Stimulated activated CD4-positive, alpha-beta T cell treated with anti-CD3 and anti-CD28 coated beads, Interleukin-15, amount 100 ng/mL, for 1 hour (primary cell): ENCODE measurements at places on chromosomes 7 and 10.

GRCh38 chr10:68559841-68560185, 324 bp upstream of the TET1 start:
- DNase-seq, result no peak

GRCh38 chr7:143910473-143911248, 8.7 kb upstream of the TCAF1 start:
- no peak for DNase-seq

GRCh38 chr7:110205899-110206298, 885.0 kb upstream of the LRRN3 start:
- no peak for DNase-seq

DNA sequence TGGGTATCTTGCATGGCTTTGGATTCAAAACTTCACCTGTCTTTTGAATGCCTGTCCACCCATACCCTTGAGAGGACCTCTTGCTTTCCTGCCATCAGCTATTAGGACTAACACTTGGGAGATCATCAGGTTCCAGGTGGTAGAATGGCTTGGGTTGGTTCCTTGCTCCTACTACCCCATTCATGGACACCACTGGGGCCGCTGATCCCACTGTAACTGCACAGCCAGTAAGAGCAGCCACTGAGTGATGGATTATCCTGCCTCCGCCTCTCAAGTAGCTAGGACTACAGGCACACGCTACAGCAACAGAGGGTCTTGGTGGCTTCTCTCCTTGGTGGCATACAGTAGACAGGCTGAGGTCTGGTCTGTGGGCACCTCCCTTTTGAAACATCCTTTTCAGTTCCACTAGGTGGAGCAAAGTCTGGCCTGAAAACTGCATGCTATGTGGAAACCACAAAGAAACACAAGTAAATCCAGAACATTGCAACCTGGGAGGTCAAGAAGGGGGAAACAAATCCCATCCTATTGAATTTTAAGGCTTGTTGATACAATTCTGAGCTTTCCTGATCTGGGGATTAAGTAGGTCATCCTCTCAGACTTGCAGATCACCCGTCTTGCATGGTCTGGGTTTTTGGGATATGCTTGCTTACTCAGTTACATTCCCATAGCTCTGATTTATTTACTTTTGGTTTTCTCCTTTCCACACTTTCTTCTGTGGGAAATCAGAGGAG, 9.4 kb downstream of the WBP1L start:
- no peak for DNase-seq

GRCh38 chr10:71082960-71083715, 129.2 kb upstream of the UNC5B start:
- no peak for DNase-seq

DNA sequence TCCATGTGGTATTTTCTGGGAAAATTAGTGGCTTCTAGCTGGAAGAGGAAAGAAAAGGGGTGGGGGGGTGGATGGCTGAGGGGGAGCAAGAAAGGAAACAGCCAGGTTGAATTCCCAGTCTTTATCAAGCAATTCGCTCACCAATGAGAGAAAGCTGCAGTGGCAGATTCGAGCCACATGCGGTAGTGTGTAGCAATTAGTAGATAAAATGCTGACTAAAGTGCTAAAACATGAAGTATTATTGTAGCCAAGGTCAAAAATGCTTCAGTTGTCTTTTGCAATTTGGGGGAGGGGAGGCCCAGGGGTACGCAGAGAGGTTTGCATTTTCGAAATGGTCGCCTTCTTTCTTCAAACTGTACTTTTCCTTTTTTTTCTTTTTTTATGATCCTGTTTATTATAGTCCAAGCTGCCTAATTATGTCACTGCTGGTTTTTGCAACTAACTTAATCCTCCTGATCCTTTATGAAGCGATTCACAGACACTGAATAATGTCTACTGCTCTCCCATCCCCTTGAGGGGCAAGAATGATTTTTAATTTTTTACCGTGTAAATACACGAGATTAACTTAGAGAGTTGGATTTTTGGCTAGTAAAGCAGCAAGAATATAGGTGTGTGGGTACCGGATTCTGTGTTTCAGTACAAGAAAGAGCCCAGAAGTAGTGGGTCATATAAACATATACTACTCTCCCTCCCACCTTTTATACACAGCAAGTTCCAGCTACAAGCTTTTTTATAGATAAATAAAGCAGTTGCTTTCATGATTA, 3.6 kb upstream of the ARID5B start:
- no peak for DNase-seq
